ENCODE measurements at places on chromosomes 5 and 9.

DNA sequence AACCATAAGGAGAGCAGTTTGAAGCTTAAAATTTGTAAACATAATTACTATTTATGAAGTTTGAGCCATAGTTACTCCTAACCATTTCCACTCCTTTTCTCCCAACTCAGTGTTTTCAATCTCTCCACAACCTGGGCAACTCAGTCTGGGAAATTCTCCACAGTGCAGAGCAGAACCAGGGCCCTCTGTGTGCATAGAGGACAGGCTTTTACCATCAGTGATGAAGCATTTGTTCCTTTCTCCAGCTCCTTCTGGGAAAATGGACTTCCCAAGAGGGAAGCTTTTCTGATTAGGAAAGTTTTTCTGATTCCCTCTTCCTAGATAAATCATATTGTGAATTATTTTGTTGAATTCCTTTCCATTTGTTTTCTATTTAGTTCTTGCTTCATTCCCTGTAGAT is 132.3 kb upstream of the MPDZ start:
- no peak for DNase-seq

DNA sequence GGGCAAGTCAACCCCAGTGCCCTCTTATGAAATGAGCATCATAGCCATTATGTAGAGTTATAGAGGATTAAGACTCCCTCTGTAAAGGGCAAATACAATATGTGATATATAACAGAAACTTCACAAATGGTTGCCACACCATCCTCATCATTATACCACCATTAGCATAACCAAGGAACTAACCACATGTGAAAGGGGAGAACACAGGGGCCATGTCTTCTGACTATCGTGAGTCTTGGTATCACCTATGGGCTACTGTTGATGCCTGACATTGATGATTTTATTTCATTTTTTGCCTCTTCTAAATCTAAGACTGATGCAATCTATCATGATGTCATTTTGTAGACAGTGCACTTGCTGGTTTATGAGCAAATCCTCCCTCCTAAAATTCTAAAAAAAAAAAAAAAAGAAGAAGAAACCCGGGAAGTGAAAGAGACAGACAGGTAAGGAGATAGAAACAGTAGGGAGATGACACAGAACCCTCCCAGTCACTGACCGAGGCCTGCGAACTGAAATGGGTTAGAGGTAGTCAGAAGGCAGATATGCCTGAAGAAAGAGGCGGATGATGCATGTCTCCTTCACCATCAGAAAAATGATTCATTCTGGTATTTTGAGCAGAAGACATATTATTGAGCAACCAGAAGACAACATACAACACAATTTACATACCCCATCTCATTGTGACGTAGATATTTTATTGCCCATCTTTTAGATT is 266.0 kb downstream of the DMAC1 start:
- DNase-seq, result no peak

GRCh38 chr9:99303177-99303576 is 81.1 kb downstream of the SEC61B start:
- no peak for DNase-seq

- peak; percentile 93 for DNase-seq
Measured at GRCh38 chr5:141040771-141041426, 10.3 kb upstream of the PCDHB1 start.

GRCh38 chr5:142931896-142932686 is 161.9 kb downstream of the ARHGAP26 start:
- no peak for DNase-seq

- no peak for DNase-seq
Measured at GRCh38 chr5:122286541-122286940, 25.5 kb upstream of the SNCAIP start.

GRCh38 chr5:115377468-115378217 is 81.2 kb upstream of the CCDC112 start:
- DNase-seq, result peak; percentile 35

- DNase-seq, result no peak
Measured at GRCh38 chr5:31478901-31479300, 53.0 kb downstream of the DROSHA start.

DNA sequence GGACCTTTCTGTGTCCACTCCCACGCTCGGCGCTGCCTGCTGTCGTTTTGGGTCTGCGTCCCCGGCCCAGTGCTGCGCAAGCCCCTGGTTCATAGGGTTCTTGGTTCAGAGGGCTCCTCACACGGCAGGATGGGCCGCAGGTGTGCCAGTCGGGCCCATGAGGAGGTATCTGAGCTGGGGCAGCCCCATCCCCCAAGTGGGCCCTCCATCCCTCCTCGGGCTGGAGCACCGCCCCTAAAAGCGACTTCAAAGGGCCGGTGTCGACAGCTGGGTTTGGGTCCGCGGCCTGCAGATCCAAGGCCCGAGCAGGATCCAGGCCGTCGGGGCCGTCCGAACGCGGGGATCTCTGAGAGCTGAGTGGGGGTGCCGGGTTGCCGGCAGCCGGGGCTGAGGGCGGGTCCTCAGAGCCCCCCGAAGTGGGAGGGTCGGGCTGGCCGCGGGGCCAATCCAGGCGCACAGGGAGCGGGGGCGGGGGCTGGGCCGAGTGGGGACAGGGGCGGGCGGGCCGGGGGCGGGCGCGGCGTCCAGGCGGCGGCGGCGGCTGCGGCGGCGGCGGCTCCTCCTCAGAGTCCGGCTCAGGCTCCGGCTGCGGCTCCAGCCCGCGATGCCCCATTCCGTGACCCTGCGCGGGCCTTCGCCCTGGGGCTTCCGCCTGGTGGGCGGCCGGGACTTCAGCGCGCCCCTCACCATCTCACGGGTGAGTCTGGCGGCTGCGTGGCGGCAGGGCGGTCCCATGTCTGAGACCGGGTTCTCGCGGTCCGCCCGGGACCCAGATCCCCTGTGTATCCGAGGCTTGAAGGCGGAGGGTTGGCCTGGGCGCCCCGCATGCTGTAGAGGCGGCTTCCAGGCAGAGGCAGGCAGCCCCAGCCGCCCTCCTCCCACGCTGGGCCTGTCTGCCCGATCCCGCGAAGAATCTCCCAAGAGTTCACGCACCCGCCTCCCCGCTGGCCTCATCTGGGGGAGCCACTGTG is at the start of gene PDLIM4:
Gene PDLIM4, plus strand, starts transcription at position 566 of the 971 bp plus-strand sequence. Its CDS starts 39 bp downstream, at position 605.
- no peak for DNase-seq

DNA sequence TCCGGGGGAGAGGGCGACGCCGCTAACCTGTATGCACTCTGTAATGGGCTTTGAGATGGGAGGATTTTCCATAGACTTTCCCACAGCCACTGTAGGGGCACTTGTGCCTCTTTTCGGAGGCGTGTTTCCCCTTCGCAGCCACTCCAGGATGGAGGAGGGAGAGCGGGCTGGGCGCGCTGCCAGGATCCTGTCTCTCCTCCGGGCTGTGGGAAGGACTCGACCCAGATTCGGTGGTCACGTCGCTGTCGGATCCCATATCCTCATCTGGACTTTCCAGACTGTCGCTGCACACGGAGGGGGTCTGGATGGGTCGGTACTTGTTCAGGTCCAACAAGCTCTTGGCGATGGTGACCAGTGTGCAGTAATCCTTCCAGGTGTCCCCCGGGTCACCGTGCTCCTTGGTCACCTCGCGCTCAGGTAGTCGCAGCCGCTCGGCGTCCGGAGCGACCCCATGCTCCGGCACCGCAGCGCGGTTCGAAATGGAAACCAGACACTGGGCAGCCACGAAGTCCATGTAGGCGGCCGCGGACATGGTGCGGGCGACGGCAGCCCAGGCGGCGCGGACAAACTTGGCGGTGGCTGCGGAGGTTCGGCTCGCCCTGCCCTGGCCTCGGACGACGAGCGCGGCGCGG is 1.5 kb downstream of the KLF9 start:
- DNase-seq, result no peak

Measured in HCT116 (cell line).